ENCODE measurements at places on chromosomes 4 and X.
A peak's percentile ranks its signal among the peaks of the same experiment; 100 is the strongest.

- no peak for DNase-seq
Measured at GRCh38 chr4:88661739-88662138, 35.9 kb downstream of the NAP1L5 start.

DNA sequence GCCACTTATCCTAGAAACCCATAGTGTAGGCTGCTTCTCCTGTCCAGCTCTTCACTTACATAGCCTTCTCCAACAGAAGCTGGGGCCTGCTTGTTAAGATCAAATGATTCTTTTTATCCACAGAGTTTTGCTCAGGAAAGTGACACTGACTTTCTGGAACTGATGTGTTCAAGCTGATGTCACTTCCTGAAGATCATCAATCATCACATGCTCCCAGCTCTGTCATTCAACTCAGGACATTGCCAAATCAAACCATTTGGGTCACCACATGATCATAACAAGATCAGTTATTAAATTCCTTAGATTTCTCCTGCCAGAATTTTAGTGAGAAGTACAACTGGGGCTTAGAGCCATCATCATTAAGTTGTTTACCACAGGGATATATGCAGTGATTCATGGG is 39.4 kb downstream of the GLRA3 start:
- DNase-seq: no peak

GRCh38 chr4:152961773-152962115 is 25.6 kb downstream of the FHDC1 start:
- DNase-seq: no peak

- DNase-seq: no peak
Measured at GRCh38 chrX:102154218-102154860, 1.4 kb downstream of the BEX5 start.

- no peak for DNase-seq
Measured at GRCh38 chr4:86482306-86483172, 111.6 kb upstream of the PTPN13 start.

DNA sequence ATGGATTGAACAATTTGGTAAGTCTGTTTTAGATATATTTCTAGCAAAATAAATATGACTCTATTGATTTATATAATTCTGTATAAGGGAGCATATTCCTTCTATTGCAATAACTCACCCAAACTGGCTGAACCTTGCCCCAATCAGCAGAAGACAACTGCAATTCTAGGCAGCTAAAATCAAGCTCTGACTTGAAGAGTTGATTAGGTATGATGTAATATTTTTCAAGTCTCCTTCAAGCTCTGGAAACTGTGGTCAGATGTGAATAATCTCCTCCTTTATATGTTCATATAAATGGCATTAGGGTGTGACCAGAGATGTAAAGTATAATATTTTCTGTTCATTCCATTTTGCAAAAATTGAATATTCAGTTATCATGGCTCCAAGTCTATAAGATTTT is 8.2 kb downstream of the RASSF6 start:
- no peak for DNase-seq

DNA sequence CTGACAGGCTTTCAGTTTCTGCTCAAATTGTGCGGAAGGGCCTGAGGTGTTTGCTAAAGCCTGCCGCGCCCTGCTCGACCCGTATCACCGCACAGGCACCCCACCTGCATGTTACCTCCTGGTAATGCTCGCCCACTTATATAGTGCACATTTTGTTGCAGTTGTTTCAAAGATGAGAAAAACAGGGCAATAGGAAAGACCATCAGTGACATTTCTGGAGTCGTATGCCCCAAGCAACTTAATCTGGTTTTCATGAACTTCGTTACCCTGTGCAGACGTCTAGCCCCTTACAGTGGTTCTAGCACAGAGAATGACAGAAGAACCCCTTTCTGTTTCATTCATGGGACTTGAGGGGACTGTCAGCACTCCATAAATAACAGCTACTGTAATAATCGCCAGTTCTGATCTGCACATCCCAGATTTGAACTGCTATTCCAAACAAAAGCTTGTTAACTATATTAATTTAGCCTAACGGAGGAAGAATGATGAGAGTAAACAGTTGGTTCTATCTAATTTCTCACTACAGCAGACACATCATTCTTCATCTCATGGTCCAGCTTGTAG is 940 bp upstream of the DCTD start:
- DNase-seq: no peak

GRCh38 chrX:103417933-103418332 is 41.6 kb downstream of the BEX3 start:
- no peak for DNase-seq

DNA sequence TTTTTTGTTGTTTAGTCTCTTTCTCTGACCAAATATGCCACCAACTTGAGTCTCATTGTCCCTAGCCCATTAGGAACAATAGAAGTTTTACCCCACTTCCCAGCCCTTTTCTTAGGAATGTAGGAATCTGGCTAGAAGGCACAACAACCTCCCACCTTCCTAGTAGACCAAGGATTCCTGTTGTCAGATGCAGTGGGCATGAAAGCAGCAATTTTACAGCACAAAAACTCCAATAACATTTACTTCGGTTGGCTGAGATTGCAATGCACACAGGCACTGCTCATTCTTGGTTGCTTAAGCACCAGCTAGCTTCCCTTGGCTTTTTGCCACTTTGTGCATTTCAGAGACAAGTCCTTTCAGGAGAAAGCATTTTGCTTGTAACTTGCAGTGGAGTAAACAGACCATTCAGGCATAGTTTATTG is 312.8 kb downstream of the TENM3 start:
- DNase-seq: no peak

GRCh38 chr4:47490550-47490949 is 5.5 kb downstream of the ATP10D start:
- DNase-seq: no peak

- no peak for DNase-seq
Measured at GRCh38 chrX:29531336-29531735, 684.0 kb upstream of the MAGEB2 start.

DNA sequence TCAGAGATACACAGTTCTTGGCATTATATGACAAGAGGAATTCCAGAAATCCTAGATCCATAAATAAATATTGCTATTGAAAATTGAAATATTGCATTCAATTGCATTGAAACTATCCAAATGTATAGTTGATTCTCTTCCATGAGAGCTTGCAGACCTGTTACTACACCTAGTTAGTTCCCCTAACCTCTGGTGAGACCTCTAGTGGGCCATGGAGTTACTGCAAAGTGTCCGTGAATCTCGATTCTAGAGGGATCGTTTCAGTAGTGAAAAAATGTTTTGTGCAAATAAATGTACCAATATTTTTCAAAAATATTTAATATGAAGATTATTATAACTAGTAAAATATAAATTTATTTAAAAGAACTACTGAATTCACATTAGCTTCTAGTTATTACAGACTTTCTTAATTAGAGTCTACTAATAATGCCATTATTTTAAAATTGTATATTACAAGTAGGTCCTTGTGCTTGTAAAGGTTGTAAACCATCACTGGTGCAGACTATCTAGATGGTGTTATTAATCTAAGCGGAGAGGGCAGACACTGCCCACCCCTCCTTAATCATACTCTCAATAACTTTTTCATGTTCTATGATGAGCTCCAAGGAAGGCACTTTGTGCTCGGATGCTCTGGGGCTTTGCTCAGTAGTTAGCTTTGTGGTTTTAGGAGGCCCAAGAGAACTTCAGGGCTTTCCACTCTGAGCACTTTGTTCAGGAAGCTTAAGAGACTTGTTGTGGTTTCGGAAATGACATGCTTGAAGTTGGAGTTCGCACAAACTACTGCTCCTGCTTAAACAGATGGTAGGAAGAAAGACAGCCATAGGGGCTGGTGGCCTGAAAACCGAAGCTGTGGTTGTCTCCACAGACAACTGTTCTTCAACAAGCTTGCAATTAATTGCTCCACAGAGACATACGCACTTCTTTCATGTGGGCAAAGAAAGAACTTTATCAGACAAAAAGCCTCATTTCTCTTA is 42.8 kb downstream of the IL21 start:
- DNase-seq: no peak

DNA sequence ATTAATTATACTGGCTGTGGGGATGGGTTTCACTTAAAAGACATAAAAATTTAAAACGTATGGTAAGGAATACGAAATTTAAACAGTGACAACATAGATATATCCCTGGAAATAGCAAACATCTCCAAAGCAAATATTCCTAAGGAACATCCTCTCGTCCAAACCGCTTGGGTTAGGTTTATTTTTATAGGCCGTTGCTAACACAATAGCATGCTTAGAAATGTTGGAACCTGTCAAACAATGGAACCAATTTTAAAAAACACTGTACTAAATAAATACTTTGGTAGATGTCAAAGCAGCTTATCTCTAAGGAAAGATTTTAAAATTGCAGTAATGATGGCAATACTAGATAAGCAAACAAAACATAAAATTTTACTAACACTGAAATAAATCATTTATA is 45.4 kb downstream of the SEC24D start:
- no peak for DNase-seq

DNA sequence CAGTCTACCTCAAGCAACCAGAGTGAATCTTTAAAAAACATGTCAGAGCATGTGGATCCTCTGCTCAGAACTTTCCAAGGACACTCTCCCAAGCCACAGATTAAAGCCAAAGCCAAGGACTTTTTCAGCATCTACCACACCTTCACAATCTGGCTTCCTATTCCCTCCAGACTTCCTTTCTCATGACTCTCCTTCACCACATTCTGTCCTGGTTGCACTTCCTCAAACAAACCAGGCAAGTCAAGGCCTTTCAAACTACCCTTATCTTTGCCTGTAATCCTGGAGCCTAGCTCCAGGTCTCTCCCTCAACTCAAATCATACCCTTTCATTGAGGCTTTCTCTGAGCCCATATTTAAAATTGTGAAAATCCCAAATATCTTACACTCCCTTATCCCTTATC is 191.6 kb upstream of the GALNTL6 start:
- no peak for DNase-seq

DNA sequence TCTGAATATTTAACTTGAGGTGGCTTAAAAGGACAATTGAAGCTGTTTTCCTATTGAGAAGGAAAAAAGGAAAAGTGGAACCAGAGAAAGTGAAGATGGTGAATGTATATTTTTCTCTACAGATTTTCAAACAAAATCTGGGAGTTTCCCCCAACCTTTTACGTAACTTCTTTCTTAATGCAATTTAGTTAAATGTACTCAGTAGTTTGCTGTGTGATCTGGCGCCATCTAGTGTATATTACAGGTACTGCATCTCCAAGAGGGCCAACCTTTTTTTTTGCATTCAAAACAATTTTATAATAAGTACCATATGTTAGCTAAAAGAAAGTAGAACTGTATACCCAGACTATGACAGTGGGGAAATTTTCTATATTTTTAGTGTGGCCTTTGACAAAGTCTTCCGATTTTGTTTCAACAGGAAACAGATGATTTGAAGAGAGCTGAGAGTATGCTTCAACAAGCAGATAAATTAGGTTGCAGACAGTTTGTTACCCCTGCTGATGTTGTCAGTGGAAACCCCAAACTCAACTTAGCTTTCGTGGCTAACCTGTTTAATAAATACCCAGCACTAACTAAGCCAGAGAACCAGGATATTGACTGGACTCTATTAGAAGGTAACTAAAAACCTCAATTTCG is 82.0 kb downstream of the PLS3 start:
- DNase-seq: no peak

- DNase-seq: no peak
Measured at GRCh38 chr4:87034527-87034926, 99.7 kb downstream of the AFF1 start.

- no peak for DNase-seq
Measured at GRCh38 chrX:63250253-63250868, 100.8 kb downstream of the SPIN4 start.

- no peak for DNase-seq
Measured at GRCh38 chr4:116180157-116180601, 905.2 kb downstream of the TRAM1L1 start.

GRCh38 chr4:99848591-99849001 is 32.0 kb downstream of the DAPP1 start:
- peak; percentile 39 for DNase-seq

DNA sequence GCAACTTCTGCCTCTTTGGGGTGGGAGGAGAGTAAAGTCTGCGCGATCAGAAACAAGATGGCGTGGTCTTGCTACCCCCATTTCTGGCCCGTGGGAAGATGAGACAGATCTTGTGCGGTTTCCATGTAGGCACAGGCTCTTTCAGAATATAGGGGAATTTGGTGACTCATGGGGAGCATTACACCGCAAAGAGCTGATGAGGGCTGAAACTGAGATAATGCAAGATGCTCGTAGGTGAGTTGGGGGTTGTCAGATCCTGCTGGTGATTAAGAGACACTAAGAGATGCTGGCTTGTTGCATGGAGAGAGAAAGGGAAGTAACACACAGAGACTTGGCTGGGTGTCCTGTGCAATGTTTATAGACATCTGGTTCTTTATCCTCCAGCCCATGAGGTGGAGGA is 1.5 kb downstream of the EVC start:
- no peak for DNase-seq

- DNase-seq: no peak
Measured at GRCh38 chr4:165560941-165561340, 182.1 kb downstream of the CPE start.

- DNase-seq: no peak
Measured at GRCh38 chr4:28548594-28548993, 1688.0 kb downstream of the STIM2 start.

DNA sequence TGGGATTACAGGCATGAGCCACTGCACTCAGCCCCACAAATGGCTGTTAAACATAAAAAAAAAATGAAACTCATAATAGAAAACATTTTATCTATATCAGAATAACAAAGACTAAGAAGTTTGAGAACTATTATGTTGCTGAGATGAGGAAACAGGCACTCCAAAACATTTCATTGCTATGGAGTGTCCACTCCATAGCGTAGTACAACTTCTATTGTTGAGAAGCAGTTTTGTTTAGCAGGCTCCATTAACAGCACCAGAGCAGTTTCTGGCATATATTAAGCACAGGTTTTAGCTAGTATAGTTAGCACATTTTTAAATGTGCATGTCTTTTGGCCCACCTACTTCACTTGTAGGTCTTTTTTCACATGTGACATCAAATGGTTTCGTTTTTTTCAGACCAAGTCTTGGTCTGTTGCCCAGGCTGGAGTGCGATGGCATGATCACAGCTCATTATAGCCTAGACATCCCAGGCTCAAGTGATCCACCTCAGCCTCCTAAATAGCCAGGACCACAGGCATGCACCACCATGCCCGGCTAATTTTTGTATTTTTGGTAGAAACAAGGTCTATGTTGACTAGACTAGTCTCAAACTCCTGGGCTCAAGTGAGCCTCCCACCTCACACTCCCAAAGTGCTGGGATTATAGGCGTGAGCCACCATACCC is 5.8 kb downstream of the HMGB2 start:
- no peak for DNase-seq

GRCh38 chrX:121389976-121390714 is 342.7 kb downstream of the GLUD2 start:
- DNase-seq: no peak
